ENCODE measurements at places on chromosomes 7 and 10.

DNA sequence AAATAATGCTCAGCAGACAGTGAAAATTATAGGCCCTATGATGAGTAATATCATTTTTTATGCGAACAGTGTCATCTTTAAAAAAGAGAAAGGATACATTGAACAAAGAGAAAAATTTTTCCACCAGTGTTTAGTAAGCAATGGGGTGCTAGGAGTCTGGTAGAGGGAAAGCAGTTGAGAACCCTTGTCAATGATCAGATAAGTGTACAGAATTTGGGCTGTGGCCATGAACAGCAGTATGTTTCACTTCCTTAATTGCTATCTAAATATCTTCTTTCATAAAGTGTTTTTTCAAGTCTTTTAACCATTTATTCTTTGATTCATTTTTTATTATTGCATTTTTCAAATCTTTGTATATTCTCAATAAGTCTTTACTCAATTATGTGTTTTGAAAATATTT, 750.7 kb upstream of the KCND2 start:
- DNase-seq, result no peak

DNA sequence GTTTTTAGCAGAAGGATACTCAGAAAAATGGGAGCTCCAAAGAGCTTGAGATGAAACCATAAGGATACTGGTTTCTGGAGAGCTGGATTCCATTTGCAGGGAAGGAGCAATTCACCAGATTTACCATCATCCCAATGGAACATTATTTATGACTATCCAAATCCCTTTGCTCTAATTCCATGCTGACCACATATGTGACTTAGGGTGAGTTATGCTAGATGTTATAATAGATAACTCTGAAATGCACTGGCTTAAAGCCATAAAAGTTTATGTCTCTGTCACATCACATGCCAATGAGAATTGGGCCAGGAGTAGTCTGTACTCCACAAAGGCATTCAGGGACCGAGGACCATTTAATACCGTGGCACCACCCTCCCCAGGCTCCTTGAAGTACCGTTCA, 185.2 kb downstream of the SKIDA1 start:
- no peak for DNase-seq

DNA sequence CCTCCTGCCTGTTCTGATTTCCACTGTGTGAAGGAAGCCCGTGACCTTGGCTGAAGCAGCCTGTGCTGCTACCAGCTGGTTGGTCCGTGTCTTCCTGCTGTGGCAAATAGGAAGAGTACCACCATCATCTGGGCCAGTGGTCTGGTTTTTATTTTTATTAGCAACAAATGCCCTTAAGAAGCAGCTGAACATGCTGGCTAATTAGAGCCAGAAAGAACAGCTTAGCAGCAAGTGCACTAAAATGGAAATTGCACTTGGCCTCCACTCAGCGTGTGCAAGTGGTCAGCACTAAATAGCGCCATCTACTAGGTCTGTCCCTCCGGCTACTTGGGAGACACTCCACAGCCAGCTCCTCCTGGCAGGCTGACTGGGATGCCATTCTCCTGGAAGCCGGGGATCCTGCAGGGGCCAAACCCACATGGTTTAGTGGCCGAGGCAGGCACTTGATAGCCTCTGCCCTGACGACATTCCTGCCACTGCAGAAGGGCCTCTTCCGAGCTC, 690.3 kb upstream of the FOXK1 start:
- no peak for DNase-seq

- DNase-seq, result no peak
Observed at GRCh38 chr10:30151581-30152389, 92.4 kb upstream of the JCAD start.

DNA sequence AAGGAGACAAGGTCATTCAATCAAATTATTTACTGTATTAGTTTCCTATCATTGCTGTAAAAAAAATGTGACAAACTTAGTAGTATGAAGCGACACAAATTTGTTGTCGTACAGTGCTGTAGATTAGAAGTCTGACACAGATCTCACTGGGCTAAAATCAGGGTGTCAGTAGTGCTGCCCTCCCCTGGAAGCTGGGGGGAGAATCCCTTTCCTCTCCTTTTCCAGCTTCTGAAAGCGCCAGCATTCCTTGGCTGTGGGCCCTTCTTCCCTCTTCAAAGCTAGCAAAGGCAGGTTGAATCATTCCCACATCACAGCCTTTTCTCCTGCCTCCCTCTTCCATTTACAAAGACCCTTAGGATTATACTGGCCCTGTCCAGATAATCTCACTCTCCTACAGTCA, 28.0 kb downstream of the VPS41 start:
- DNase-seq, result no peak

GRCh38 chr7:146772601-146773000, 656.0 kb downstream of the CNTNAP2 start:
- no peak for DNase-seq

Measured in cerebellum (tissue), 4 donors.